Stimulated activated CD8-positive, alpha-beta memory T cell treated with anti-CD3 and anti-CD28 coated beads, Interleukin-7, amount 100 ng/mL, for 1 hour (primary cell): ENCODE measurements at places on chromosomes 16 and 17.

DNA sequence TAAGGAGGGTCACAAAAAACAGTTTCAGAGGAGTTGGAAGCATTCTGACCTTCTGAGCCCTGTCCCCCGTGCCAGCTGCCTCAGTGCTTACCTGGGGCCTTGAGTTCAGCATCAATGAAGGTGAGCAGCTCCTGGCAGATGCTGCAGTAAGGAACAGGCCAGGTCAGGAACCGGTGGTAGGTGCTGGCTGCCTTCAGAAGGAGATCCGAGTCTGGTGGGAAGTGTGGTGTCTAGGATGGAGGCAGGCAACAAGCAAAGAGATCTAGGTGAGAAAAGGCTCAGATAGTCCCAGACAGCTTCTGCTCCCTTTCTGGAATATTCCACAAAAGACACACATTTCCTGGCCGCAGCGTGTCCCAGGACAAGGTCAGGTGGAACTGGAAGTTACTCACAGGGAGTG, 37.2 kb upstream of the PIK3R6 start:
- no peak for DNase-seq

GRCh38 chr17:37094391-37094790, 145.6 kb downstream of the AATF start:
- DNase-seq: no peak

- no peak for DNase-seq
These were observed 21.6 kb upstream of the EVPL start for GRCh38 chr17:76048711-76049110.

GRCh38 chr17:40602445-40603443, 37.5 kb upstream of the CCR7 start:
- DNase-seq: peak; percentile 41

GRCh38 chr16:83458612-83459011, 349.2 kb upstream of the HSBP1 start:
- DNase-seq: no peak

- DNase-seq: no peak
These were observed 2.1 kb downstream of the NHERF1 start for GRCh38 chr17:74750327-74751069.

- no peak for DNase-seq
These were observed 87.5 kb upstream of the GSE1 start for GRCh38 chr16:85525420-85526184.

DNA sequence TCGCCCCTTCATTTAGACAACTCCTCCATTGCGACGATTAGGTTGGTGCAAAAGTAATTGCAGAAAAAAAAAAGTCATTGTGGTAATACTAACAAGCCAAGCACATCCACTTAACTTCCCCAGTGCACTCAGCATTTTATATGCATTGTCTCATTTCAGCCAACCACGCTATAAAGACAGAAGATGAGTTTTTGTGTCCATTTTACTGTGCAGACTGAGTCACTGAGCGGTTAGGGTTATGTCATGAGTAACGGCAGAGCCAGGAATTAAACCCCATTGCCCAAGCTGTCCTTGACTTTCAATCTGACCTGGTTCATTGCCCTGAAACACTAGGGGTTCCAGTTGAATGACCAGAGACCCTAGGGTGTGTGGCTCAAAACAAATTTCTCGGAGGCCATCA, 218.7 kb downstream of the XYLT1 start:
- DNase-seq: no peak

- DNase-seq: no peak
These were observed 8.0 kb upstream of the SPNS2 start for GRCh38 chr17:4490637-4491061.

- no peak for DNase-seq
These were observed 297.4 kb downstream of the CNTNAP4 start for GRCh38 chr16:76574651-76575050.

DNA sequence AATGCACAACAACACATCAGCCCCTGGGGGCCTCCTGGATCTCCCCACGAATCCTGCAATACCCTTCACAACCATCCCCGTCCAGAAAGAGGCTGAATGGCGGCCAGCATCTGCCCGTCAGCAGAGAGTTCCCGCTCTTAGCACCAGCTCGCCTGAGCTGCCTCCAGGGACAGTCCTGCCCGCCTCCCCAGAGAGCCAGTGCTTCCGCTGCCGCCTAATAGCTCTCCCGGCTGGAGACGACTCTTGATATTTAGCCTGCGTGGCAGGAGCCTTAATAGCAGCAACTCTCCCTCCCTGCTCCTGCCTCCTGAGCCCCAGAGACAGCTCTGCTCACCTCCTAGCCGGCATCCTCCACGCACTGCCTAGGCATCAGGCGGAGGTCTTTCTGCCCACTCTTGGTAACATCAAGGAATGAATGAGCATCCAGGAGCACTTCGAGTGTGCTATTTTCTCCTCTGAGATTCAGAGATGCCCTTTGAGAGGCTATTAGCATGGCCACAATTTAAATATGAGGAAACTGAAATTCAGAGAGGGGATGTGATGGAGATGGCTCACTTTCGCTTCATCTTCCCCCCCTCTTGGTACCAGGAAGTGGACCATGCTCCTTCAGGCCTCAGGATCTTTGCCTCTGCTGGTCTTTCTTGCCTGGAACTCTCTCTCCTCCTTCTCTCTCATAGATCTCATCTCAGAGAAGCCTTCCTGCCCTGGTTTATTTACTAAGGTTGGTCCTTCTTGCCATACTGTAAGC, 67.9 kb downstream of the RAI1 start:
- no peak for DNase-seq
